ENCODE measurements at places on chromosomes 1 and 21.

GRCh38 chr1:111955755-111956154 is 33.7 kb downstream of the KCND3 start:
- no peaks in the 10 kb centered on the region for H3K4me1 ChIP-seq
- no peak for DNase-seq
- no peak overlapping the region for H3K27ac ChIP-seq
- no peaks in the 10 kb centered on the region for H3K27me3 ChIP-seq
- no peak overlapping the region for H3K4me3 ChIP-seq

DNA sequence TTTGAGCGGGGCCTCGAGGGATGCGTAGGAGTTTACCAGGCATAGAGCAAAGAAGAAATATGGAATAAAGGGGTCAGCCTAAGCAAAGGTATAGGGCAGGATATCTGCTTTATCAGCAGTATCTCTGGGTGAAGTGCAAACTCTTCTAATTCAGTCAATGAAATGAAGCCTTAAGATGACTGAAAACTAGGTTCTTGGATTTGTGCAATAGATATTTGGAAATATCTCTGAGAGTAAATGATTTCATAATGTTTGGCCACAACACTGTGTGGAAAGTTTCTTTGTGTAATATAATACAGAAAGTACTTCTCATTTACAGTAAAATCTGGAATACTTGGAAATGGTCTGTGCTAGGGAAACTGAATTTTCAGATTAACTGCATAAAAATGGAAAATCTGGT is 26.1 kb downstream of the KCNJ15 start:
- H3K4me1 ChIP-seq = no peaks in the 10 kb centered on the region
- no peak overlapping the region for H3K27ac ChIP-seq
- H3K36me3 ChIP-seq = no peaks in the 10 kb centered on the region
- no peak overlapping the region for H3K4me3 ChIP-seq
- no peaks in the 10 kb centered on the region for H3K27me3 ChIP-seq

- no peak overlapping the region for H3K4me3 ChIP-seq
- no peaks in the 10 kb centered on the region for H3K36me3 ChIP-seq
- no peak for DNase-seq
- no peaks in the 10 kb centered on the region for H3K27me3 ChIP-seq
- no peaks in the 10 kb centered on the region for H3K4me1 ChIP-seq
- no peak overlapping the region for H3K27ac ChIP-seq
These were observed 94.6 kb upstream of the SLC44A3 start for GRCh38 chr1:94725566-94725965.

DNA sequence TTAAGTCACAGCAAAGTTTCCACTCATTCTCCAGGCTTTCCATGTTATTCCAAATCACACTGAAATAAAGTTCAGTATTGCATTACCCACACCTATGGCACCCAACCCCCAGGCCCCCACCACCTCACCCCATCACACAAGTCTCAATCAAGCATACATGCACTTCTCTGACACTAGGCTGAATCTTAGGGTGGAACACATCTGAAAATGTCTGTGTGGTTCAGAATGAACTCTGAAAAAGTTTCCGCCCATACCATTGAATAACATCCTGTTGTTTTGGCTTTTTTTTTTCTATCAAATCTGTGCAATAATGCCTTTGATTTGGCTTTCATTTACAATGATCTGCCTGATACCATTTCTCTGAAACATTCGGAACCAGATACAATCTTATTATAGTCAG is 25.8 kb upstream of the LRRC8C start:
- no peaks in the 10 kb centered on the region for H3K36me3 ChIP-seq
- DNase-seq = no peak
- H3K4me1 ChIP-seq = no peaks in the 10 kb centered on the region
- no peak overlapping the region for H3K4me3 ChIP-seq

GRCh38 chr1:241842565-241842964 is 5.4 kb upstream of the EXO1 start:
- no peak overlapping the region for H3K27ac ChIP-seq
- H3K36me3 ChIP-seq = no peaks in the 10 kb centered on the region
- no peak for DNase-seq
- no peaks in the 10 kb centered on the region for H3K4me1 ChIP-seq
- H3K27me3 ChIP-seq = no peaks in the 10 kb centered on the region

DNA sequence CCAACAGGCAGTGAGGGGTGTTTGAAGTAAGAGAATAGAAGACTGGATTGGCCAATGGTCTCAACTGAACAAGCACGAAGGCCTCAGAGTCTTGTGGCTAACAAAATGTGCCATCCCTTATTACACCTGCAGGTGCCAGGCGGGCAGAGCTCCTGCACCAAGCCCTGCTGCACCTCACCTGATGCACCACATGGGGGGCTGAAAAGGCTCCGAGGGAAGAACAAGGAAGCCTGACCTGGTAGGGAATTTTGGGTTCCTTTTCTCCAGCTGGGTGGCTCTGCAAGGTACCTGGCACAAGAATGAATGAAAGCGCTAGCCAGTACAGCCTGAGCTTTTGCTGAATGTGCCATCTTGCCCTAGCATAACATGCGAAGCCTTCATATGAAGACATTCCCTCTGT is 9.7 kb downstream of the HSD3B1 start:
- no peaks in the 10 kb centered on the region for H3K27me3 ChIP-seq
- H3K36me3 ChIP-seq = no peaks in the 10 kb centered on the region
- H3K27ac ChIP-seq = no peak overlapping the region
- H3K4me3 ChIP-seq = no peak overlapping the region
- no peak for DNase-seq
